Activated naive CD4-positive, alpha-beta T cell treated with anti-CD3 and anti-CD28 coated beads, Interleukin-2, amount 50 U/mL, for 16 hours (primary cell): ENCODE measurements at places on chromosomes 1 and 21.

DNA sequence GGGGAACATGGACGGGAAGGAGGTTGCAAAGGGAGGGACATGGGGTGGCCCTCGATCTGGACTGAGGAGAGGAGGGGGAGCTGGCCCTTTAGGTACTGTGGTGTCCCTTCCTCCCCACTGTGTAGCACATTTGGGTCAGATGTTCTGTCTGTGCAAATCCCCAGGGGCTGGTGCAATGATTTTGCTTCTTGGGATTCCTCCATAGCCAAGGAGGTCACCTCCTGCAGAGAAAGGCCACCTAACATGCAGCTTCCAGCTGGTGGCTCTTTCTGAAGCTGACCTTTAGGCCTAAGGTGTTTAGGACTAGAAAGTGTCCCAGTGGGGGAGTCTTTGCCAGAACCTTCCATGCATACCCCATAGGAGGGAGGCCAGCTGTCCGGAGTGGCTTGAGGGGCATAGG is 9.0 kb upstream of the MYOM3 start:
- DNase-seq, result no peak

- DNase-seq, result no peak
Observed at GRCh38 chr1:180597520-180597919, 34.3 kb upstream of the XPR1 start.

DNA sequence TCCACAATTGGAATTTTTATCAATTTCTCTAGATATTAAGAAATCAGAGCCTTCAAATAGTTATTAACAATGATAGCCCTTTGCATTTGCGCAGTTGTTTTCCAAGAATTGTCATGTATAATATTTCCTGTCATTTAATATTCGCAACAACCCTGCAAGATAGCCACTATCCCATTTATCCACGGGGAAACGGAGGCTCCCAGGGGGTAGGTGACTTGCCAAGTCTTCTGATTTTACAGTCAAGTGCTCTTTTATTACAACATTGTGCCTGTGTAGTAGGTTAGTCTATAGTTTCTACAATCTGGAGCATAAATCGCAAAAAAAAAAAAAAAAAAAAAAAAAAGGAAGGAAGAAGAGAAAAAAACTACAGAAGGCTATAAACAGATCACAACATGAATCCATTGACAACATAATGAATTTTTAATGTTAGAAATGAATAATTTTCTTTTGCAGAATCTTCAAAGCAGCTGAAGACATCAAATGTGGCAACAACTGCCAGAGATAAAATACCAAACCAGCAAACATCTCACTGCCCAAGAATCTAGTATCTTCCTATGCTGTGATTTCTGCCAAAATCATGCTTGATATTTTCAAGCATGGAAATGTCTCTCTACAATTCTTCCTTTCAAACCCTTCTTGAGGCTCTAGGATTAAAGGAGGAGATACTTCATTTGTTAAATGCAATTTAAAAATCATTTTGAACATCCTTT is 125.5 kb downstream of the PTPN14 start:
- DNase-seq, result no peak

DNA sequence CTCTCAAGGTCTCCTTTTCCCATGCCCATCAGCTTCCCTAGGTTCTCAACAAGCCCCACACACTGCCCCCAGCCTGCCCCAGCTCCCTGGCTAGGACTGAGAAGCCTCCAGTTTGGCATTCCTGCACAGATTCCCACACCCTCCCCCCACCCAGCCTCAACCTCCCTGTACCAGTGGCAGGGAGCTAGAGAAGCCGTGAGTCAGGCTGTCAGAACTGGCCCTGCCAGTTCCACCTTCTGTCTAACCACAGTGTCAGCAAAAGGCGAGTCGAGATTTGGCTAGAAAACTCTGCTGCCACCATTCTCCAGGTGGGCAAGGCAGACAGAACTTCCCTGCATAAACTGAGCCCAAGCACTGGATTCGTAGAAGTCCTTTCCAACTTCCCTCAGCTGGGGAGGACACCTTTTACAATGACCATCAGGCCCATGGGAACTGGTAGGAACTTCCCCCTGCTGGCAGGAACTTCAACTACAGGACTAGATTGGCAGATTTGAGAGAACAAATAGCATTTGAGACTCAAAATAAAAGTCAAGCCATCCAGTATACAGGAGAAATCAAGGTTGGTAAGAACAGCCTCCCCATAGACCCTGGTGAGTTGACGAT is 31.0 kb downstream of the TNNT2 start:
- no peak for DNase-seq

DNA sequence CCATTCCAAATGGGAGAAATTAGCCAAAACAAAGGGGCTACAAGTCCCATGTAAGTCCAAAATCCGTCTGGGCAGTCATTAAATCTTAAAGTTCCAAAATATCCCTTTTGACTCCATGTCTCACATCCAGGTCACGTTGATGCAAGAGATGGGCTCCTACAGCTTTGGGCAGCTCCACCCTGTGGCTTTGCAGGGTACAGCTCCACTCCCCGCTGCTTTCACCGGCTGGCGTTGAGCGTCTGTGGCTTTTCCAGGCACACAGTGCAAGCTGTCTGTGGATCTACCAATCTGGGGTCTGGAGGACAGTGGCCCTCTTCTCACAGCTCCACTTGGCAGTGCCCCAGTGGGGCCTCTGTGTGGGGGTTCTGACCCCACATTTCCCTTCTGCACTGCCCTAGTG is 130.2 kb downstream of the TPR start:
- DNase-seq, result no peak

GRCh38 chr1:205570796-205571537 is 60.8 kb downstream of the ELK4 start:
- DNase-seq, result no peak

- DNase-seq, result no peak
Observed at GRCh38 chr1:5725855-5726585, 266.2 kb downstream of the NPHP4 start.
